ENCODE measurements at places on chromosomes 5 and 9.

DNA sequence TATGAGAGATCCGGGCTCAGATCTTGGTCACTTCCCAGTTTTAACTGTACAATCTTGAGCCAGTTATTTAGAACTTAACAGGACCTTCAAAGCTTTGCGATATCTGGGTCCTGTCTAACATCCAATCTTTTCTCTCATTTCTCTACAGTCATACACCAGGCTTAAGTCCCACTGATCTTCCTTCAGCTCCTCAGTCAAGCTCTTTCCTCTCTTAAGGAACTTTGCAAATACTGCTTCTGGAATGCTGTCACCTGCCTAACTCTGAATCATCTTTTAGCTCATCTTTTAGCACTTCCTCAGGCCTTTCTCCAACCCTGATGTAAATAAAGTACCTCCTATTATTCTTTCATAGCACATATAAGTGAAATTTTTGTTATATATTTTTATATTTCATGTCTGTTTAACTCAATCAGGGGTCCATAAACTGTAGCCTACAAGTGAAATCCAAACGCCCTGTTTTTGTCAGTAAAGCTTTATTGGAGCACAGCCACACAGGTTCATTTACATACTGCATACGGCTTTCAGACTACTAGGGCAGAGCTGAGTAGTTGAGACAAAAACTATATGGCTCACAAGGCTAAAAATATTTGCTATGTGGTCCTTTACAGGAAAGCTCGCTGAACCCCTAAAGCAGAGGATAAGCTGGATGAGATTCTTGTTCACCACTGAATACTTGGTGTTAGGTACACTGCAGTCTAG is 63.5 kb downstream of the MEF2C start:
- no peak for DNase-seq

DNA sequence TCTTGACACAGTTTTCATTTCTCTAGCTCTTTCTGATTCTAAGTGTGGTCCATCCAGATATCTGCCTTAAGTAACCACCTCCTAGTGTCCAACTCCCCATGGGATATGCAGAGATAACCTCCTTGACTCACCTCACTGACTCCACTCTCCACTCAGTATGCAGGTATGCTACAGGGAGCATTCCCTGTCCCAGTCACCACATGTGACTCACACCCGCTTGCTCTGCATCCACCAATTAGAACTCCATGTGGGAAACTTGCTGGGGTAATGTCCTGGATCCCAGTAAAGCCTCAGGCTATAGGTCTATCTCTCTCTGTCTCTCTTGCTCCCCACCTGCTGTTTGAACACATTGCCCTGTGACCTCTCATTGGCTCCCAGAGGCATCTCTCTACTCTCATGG is 563.9 kb downstream of the HTR1A start:
- DNase-seq, result no peak

DNA sequence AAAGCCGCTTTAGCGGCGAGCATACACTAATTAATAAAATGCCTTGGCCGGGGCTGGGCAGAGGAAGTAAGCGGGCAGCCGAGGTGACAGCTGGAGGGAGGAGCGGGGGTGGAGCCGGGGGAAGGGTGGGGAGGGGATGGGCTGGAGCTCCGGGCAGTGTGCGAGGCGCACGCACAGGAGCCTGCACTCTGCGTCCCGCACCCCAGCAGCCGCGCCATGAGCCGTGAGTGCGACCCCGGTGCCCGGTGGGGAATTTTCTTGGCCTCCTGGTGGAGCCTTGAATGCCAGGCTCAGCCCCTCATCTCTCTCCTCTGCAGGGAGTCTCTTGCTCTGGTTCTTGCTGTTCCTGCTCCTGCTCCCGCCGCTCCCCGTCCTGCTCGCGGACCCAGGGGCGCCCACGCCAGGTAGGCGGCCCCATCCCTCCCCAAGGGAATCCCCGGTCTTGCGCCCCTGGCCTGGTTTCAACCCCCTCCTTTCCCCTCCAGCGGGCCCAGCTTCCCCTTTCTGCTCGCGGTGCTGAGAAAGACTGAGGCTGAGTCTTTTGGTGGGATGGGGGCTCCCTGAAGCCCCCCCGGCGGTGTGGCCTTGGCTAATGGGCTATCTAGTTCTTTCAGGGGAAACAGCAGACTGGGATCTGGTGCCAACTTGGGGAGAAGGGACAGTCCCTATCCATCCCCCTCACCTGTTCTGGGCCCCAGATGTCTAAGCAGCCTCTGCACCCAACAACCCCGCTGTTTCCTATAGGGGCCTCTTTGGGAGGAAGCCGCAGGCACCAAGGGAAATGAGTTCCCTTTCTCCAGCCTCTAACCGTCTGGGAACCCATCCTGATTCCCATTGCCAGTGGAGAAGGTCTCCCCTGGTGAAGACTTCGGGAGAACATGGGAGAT is at the start of gene PTGS1:
Gene PTGS1 (plus strand): TSS at position 156 of the 887 bp plus-strand sequence. CDS start 61 bp downstream, at position 217.
- no peak for DNase-seq

DNA sequence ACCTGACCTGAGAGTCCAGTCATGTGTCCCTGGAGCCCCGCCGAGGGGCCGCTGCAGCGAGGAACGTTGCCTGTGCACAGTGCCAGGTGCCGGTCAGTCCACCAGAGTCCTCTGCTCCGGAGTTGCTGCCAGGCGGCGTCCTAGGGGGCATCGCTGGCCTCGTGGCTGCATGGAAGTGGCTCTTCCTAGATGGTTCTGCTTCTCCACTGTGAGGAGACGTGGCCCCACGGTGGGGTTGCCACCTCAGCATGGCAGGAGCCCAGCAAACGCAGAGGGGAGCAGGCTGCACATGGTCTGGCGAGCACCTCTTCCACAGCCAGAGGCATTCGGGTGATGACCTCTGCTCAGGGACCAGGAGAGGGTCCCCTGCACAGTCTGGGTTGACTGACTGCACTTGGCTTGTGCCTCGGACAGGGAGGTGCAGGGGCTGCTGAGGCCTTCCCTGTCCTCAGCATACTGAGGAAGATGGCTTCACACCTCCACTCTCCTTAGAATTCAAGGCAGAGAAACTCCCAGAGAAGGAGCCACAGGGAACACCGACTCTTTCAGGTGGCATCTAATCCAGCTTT is 25.9 kb upstream of the POMT1 start:
- no peak for DNase-seq

DNA sequence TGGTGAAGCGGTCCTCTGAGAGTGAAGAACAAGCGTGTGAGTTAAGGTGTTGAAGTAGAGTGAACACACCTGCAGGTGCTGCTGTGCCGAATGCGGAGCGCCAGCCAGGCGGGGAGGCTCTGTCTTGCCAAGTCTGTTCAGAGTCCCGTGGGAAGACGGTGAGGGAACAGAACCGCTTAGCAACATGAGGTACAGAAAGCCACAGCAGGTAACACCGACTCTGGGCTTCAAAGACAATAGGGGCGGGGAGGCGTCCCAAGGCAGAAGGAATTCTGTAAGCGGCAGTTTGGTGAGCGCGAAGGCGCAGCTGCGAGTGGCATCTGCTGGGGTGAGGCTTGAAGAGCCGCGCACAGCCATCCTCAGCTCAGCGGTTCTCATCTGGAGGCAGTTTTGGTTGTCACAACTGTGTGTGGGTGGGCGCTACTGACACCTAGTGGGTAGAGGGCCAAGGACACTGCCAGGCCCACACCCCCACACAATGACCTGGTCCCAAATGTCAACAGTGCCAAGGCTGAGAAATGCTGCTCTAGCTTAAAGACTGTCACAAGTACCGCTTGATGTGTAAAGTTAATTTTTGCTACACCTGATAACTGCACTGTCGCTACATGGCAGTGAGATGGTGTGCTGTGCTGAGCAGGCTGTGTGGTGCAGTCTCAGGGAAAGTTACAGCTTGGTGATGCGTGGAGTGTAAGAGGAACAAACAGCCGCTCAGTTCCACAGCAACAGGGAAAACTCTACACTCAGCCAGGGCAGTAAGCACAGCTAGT is 67.4 kb upstream of the TBC1D9B start:
- no peak for DNase-seq

DNA sequence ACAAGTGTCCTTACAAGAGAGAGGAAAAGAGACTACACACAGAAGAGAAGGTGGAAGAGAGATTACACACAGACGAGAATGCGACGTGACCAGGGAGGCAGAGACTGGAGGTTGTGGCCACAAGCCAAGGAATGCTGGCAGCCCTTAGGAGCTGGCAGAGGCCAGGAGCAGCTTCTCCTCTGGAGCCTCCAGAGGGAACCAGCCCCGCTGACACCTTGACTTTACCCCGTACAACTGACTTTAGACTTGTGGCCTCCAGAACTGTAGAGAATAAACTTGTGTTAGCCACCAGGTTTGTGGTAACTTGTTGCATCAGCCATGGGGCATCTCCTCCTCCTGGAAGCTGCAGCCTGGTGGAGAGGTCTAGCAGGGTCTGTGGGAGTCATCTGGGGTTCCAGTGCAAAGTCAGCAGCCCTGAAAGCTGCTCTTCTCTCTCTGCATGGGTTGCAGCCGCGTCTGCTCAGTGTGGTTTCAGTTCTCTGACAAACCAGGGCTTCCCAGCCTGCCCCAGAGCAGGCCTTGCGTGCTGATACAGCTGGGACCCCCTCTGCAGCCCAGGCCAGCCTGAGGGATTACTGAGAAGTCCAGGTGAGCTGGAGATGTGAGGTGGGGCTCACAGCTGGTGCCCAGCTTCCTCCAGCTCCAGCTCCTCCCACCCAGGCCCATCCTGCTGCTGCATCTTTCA is 30.8 kb upstream of the CNOT6 start:
- no peak for DNase-seq

- no peak for DNase-seq
Observed at GRCh38 chr9:130732793-130733221, 39.2 kb downstream of the EXOSC2 start.

- DNase-seq, result no peak
Observed at GRCh38 chr9:89670114-89670513, 65.3 kb downstream of the GADD45G start.

- DNase-seq, result no peak
Observed at GRCh38 chr9:137988051-137988450, 110.5 kb downstream of the CACNA1B start.

DNA sequence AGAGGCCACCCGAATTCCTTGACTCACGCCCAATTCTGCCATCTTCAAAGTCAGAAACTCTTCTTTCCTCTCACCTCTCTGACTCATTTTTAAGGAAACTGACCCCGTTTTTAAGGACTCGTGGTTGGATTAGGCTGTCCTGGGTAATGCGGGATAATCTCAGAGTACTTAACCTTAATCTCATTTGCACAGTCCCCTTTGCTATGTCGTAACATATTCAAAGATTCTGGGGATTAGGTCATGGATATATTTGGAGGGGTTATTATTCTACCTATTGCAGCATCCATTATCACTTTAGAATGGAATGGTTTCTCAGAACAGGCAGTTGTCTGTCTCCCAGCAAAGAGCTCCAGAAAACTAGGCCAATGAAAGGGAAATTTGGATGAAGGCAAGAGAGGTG is 80.8 kb upstream of the IL12B start:
- no peak for DNase-seq

DNA sequence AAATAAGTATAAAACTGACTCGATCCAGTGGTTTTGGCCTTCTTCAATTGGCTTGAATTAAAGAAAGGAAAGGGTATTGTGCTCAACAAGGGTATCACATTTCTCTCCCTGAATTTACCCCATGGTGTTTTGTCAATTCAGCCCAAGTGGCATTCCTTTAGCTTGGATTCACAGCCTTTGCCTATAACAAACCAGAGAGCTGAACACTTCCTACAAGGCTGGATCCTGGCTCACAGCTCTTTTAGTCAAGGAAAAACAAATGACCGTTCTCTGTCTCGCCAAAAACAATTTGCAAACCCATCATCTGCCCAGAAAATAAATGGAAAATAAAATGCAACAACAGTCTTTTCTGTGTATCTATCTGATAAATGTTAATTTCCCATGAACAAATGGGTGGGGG is 5.7 kb downstream of the ZNF366 start:
- DNase-seq, result no peak

DNA sequence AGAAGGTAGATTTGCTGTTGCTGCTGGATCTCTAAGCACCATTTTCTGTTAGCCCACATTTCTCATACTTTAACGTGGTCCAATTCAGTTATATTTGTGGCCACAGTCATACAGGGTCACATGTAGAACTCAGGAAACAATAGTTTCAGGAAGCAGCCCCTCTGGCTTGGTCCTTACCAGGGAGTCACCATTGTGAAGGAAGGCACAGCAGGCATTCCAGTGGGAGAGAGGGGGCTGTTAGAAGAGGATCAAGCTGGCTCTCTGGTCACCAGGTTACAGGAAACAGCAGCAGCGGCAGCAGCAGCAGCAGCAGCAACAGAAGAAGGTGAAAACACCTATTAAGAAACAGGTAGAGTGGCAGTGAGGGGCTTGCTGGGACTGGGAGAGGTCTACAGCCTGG is 14.5 kb downstream of the C9orf43 start:
- DNase-seq, result no peak

DNA sequence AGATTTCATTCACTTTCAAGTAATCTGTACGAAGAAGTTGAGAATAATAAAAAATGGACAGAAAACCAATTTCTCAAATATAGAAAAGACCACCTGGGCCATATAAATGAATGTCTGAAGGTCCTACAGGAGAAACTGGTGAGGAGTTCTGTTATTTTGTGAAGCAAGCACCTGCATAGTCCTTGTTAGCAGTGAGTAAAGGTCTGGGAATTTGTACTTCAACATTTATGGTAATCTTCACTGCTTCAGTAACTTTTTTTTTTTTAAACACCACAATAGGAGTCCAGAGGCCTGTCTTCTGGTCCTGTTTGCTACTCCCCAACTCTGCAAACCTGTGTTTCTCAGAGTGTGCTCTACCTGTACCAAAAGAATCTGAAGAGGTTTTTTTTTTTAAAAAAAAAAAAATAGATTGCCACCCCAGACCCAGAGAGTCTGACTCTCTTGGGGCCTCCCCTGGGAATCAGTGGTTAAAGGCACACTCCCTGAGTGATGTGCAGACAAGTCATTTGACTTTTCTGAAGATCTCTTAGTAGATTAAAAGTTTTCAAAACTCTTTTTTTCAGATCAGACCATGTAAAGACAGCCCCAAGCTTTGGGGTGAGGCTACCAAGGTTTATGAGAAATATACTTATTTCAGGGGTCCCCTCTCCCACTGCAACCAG is 55.5 kb downstream of the FAM81B start:
- no peak for DNase-seq

DNA sequence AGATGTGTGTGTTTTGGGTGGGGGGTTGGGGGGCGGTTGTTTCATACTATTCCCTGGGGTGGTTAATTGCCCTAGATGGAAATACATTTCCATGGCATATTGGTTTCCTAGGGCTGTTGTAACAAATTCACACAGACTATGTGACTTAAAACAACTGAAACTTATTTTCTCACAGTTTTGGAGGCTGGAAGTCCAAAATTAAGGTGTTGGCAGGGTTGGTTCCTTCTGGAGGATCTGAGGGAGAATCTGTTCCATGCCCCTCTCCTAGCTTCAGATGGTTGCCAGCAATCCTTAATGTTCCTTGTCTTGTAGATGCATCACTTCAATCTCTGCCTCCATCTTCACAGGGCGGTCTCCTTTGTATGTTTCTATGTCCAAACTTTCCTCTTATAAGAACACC is 353.7 kb upstream of the ACTBL2 start:
- no peak for DNase-seq

All from cerebellar nuclear complex (tissue), 1 donor.